Esophagus squamous epithelium (tissue), 5 donors: ENCODE measurements at places on chromosomes 3 and 15. TPM values are rescaled to one million over a fixed set of nuclear protein-coding genes. Genes with fewer than 3 reads are reported as not detected.

The CTXN2 gene
- not detected for total RNA-seq

The CHMP2B gene
- 41.6 TPM for total RNA-seq

The CIDEC gene
- not detected for total RNA-seq

The HACL1 gene
- 5.5 TPM for total RNA-seq

The ITIH4 gene
- total RNA-seq = 1.9 TPM

The ZPLD1 gene
- not detected for total RNA-seq

The DNAH1 gene
- total RNA-seq = 1.6 TPM

The RPLP1 gene
- 1,172 TPM for total RNA-seq

The TYRO3 gene
- total RNA-seq = 10.1 TPM

The ERICH6 gene
- not detected for total RNA-seq

The GOLGA6A gene
- not detected for total RNA-seq

The NPAP1 gene
- not detected for total RNA-seq

The SCAANT1 gene
- not detected for total RNA-seq

The BUB1B gene
- total RNA-seq = 5.7 TPM

GRCh38 chr3:55194376-55194775, 266.5 kb upstream of the LRTM1 start:
- no peak overlapping the region for H3K4me3 ChIP-seq
- H3K4me1 ChIP-seq = no peaks in the 10 kb centered on the region
- no peaks in the 10 kb centered on the region for H3K27me3 ChIP-seq
- no peak for DNase-seq

GRCh38 chr3:158683230-158683962, 10.9 kb upstream of the LXN start:
- no peaks in the 10 kb centered on the region for H3K4me1 ChIP-seq
- no peak overlapping the region for H3K4me3 ChIP-seq
- H3K27ac ChIP-seq = no peak overlapping the region
- no peak for DNase-seq
- H3K36me3 ChIP-seq = peaks cover 67% of the 10 kb centered on the region
- no peaks in the 10 kb centered on the region for H3K27me3 ChIP-seq

DNA sequence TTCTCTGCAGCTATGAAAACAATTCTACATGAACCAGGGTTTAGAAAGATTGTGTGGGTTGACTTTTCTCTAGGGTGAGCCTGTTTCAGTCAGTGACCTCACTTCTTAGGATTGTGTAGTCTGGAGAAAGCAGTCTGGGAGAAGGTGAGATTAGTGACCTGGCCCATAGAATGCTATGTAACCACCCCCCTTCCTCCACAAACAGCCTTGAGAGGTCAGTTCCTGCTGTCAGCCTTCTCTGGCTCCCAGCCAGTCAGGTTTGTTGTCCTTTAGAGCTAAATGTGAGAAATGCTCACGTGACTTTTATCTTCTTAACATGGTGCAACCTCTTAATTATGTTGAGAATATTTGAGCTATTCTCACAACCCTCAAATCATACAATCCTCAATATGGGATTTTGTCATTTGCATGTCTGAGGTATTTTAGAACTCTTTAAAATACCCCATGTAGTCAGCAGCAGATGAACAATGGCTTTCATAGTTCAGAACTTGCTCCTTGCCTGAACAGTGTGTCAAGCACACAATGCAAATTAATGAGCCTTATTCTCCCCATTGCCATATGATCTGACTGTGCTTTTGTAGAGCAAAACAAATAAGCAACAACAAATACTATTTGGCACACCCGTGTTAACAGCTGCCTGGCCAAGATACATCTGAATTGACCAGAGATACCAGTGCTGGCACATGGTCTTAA, 311.6 kb downstream of the CNTN6 start:
- DNase-seq = no peak
- H3K27me3 ChIP-seq = no peaks in the 10 kb centered on the region
- H3K36me3 ChIP-seq = no peaks in the 10 kb centered on the region
- H3K4me3 ChIP-seq = no peak overlapping the region

DNA sequence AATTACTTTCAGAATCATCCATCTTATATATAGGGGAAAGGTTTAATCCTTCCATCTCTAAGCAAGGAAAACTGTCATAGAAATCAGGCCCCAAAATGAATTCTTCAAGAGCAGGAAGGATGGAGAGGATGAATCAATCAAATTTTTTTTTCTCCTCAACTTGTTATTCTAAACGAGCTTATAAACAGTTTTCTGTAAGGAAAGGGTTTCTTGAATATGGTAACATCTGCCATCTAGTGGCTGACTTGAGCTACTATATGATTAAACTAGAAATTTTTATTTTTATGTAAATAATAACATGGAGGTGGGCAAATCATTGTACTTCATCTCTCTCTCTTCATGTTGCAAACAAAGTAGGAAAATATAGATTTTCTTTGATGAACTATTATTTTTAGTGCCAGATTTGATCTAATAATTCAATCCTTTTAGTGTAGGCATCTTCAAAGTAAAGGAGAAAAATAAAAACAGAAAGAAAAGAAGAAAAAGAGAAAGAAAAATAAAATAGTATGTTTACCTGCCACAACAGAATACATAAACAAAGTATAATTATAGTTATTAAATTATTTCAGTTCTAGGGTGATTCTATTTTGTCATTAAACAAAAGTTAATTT, 146.6 kb downstream of the SERPINI1 start:
- H3K4me3 ChIP-seq = no peak overlapping the region
- H3K4me1 ChIP-seq = no peaks in the 10 kb centered on the region
- no peaks in the 10 kb centered on the region for H3K36me3 ChIP-seq
- H3K27ac ChIP-seq = no peak overlapping the region
- no peaks in the 10 kb centered on the region for H3K27me3 ChIP-seq

DNA sequence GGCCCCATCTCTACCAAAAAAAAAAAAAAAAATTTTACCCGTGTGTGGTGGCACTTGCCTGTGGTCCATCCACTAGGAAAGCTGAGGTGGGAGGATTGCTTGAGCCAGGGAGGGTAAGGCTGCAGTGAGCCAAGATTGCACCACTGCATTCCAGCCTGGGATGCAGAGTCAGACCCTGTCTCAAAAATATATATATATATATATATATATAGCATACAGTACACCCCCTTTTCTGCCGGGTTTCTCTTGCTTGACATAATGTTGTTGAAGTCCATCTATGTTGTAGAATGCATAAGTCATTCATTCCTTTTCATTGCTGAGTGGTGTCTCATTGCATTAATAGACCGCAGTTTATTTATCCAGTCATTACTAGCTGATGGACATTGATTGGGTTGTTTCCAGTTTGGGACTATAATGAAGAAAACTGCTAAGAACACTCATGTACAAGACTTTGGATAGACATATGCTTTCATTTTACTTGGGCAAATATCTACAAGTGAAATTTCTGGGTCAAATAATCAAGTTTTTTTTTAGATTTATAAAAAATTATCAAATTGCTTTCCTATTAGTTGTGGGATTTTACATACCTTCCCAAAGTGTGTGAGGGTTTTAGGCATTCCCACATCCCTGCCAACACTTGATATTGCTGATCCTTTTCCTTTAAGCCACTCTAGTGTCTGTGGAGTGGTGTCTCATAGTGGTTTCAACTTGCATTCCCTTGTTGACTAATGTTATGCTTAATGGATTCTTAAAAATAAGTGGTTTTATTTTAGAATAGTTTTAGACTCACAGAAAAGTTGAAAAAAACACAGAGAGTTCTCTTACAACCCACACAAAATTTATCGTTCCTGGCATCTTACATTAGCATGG, 2.1 kb upstream of the PRR20G start:
- H3K27ac ChIP-seq = no peak overlapping the region
- H3K36me3 ChIP-seq = no peaks in the 10 kb centered on the region
- peaks cover 4% of the 10 kb centered on the region for H3K4me1 ChIP-seq
- no peaks in the 10 kb centered on the region for H3K27me3 ChIP-seq

DNA sequence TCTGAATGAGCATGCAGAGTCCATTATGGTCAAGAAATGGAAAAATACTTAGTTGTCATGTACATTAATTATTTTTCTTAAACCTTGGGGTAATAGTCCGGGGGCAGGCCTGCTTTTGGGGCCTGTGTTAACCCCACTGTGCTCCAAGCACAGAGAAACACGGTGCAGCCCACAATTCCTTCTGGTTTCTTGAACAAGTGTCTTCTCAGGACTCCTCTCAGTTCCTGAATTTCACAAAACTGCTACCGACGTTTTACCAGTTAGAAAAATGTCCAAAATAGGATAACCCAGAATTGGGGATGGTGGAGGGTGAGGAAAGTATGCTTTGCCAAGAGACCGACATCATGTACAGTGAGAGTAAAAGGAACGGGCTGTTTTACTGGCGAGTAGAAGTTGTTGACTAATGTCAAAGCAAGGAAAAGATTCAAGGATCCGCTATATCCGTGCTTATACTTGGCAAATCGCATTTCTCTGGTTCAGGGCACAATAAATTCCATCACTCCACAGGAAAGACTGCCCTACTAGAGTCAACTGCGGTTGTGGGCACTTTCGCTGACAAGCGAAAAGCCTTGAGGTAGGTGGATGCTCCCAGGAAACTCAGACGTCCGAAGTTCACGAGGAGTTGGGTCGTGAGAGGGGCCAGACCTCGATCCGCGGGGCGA, 495 bp upstream of the NXPE3 start:
- no peaks in the 10 kb centered on the region for H3K27me3 ChIP-seq
- H3K4me1 ChIP-seq = peaks cover 13% of the 10 kb centered on the region
- no peak for DNase-seq
- peaks cover 10% of the 10 kb centered on the region for H3K36me3 ChIP-seq
- H3K4me3 ChIP-seq = peak overlapping the region; percentile 80
- peak overlapping the region; percentile 91 for H3K27ac ChIP-seq

- H3K4me3 ChIP-seq = no peak overlapping the region
- H3K27ac ChIP-seq = no peak overlapping the region
- no peak for DNase-seq
- H3K36me3 ChIP-seq = no peaks in the 10 kb centered on the region
- H3K4me1 ChIP-seq = peaks cover 7% of the 10 kb centered on the region
- peaks cover 2% of the 10 kb centered on the region for H3K27me3 ChIP-seq
Observed at GRCh38 chr3:50279255-50280016, 549 bp downstream of the LSMEM2 start.

GRCh38 chr15:38886315-38887163, 321.9 kb upstream of the RASGRP1 start:
- H3K4me3 ChIP-seq = no peak overlapping the region
- DNase-seq = no peak
- H3K36me3 ChIP-seq = no peaks in the 10 kb centered on the region
- no peaks in the 10 kb centered on the region for H3K27me3 ChIP-seq
- peaks cover 26% of the 10 kb centered on the region for H3K4me1 ChIP-seq
- H3K27ac ChIP-seq = no peak overlapping the region

GRCh38 chr15:60964527-60964926, 264.6 kb downstream of the RORA start:
- no peaks in the 10 kb centered on the region for H3K4me1 ChIP-seq
- H3K27me3 ChIP-seq = no peaks in the 10 kb centered on the region
- DNase-seq = no peak
- H3K27ac ChIP-seq = no peak overlapping the region

- H3K27ac ChIP-seq = peak overlapping the region; percentile 85
- H3K36me3 ChIP-seq = no peaks in the 10 kb centered on the region
- H3K4me1 ChIP-seq = peaks cover 45% of the 10 kb centered on the region
- no peaks in the 10 kb centered on the region for H3K27me3 ChIP-seq
- peak overlapping the region; percentile 6 for H3K4me3 ChIP-seq
Observed at GRCh38 chr3:73719413-73719851, 94.7 kb upstream of the PDZRN3 start.

DNA sequence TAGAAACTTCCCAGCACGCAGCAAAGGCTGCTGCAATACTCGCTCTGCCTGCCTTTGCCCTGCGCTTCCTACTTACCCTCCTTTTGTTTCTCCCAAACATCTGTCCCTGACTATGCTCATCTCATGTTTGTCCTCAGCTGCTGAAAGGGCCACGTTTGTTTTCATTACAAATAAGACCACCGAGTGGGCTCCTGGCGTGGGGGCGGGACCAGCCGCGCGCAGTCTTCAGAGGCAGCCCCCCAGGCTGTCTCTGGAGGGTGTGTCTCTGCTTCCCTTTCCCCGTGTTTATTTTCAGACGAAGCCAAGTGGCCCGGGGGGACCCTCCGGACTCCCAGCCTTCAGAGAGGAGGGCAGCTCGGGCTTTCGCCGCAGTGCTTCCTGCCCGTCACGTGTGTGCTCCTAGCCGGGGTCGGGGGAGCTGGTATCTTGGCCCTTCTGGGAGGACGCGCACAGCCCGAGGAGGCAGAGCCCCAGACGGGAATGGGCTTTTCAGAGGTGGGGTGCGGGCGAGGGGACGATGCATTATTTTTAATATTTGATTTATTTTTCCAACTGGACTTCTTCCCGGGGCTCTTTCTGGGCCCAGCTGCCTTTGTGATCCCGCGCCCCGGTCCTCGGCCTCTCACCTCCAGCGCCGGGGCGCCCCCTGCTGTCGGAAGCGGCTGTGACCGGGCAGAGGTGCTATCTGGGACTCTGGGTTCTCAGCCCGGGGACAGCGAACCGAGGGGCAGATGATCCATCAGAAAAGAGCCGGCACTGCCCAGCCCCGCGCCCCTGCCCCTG, 70.0 kb upstream of the CGNL1 start:
- peak overlapping the region; percentile 59 for H3K4me3 ChIP-seq
- H3K36me3 ChIP-seq = no peaks in the 10 kb centered on the region
- H3K27me3 ChIP-seq = no peaks in the 10 kb centered on the region
- H3K4me1 ChIP-seq = peaks cover 20% of the 10 kb centered on the region

- H3K4me1 ChIP-seq = no peaks in the 10 kb centered on the region
- no peak overlapping the region for H3K4me3 ChIP-seq
- no peaks in the 10 kb centered on the region for H3K36me3 ChIP-seq
- no peak for DNase-seq
- H3K27me3 ChIP-seq = no peaks in the 10 kb centered on the region
Observed at GRCh38 chr3:30169487-30169886, 436.9 kb upstream of the TGFBR2 start.

DNA sequence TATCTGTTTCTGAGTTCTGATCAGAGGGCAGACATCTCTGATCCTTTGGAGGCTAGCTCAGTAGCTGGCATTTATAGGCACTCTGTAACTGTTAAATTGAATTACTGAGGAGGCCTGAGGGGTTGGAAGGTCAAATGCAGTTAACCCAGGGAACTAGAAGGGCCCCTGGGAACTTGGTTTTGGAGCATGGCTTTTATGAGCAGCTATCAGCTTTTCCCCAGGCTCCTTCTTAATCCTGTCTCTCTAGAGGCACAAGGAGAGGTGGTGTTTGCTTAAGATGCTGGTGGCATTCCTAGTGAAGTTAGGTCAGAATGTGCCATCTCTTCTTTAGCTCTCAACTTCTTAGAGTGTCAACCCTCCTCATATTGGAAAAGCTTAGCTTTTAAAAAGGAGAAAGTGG, 128.9 kb downstream of the LPP start:
- peaks cover 82% of the 10 kb centered on the region for H3K4me1 ChIP-seq
- DNase-seq = no peak
- H3K27ac ChIP-seq = no peak overlapping the region
- no peaks in the 10 kb centered on the region for H3K27me3 ChIP-seq
- H3K36me3 ChIP-seq = peaks cover 5% of the 10 kb centered on the region

DNA sequence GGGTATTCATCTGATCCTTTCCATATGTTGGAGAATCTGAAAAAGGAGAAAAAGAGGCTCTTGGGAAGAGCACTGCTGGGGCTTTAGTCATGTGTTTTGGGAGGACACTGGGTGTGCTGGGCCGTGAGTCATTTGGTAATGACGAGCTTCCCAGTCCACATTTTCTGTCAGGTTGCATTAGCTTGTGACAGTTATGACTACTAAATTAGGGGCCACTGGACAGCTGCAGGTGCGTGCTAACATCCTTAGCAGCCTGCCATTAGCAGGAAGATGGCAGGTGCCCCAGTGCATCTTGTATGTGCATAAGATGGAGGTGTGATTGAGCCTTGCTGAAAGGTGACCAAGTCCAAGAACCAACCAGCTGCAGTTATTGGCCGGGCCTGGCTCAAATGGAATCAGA, 242.4 kb downstream of the RYR3 start:
- no peak for DNase-seq
- H3K36me3 ChIP-seq = no peaks in the 10 kb centered on the region
- H3K27ac ChIP-seq = no peak overlapping the region
- H3K27me3 ChIP-seq = no peaks in the 10 kb centered on the region
- H3K4me1 ChIP-seq = no peaks in the 10 kb centered on the region

- H3K27me3 ChIP-seq = no peaks in the 10 kb centered on the region
- peaks cover 7% of the 10 kb centered on the region for H3K4me1 ChIP-seq
- no peaks in the 10 kb centered on the region for H3K36me3 ChIP-seq
- no peak overlapping the region for H3K27ac ChIP-seq
- no peak overlapping the region for H3K4me3 ChIP-seq
Observed at GRCh38 chr3:167969548-167969947, 126.2 kb downstream of the GOLIM4 start.
